Hematopoietic multipotent progenitor cell (in vitro differentiated cells): ENCODE measurements at places on chromosomes 1 and 21.

GRCh38 chr21:34834852-34835501 is 166.2 kb downstream of the CLIC6 start:
- DNase-seq = no peak

GRCh38 chr1:191542444-191542843 is 615.8 kb upstream of the RGS18 start:
- no peak for DNase-seq

DNA sequence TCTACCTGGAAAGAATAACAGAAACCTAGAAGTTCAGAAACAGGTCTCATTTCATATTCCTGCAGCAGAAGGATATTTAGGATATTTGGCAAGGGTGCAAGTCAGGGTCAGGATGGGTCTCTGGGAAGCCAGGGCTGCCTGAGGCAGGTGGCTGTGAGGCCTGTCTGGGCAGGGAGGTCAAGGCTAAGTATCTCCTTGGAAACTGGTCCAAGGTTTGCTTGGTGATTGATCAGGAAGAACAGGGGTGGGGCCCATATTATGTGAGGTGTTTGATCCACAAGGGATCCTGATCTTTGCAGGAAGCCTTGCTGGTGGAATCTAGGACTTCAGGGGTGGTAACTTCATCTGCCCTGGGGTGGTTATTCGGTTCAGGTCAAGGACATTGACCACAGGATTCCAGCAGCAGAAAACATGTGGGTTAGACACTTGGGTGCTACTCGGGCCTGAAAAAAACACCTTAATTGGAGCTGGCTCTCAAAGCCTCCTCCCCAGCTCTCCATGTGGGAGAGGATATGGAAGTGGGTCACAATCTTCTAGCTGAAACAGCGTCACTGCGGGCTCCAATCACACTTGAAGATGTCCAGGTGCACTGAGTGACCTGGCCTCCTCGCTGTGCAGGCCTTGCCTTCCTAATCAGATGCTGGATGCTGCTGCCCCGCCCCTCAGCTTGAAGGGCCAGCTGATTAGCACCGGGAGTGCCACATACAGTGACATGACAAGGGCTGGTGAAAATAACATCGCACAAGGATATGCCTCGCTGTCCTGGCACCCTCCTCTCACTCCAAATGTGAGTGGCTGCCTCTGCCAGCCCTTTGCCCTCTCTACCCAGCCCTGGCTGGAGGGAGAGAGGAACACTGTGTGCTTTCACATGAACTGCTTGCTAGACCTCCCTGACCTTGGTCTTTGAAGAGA is 8.7 kb downstream of the CTNNBIP1 start:
- no peak for DNase-seq

DNA sequence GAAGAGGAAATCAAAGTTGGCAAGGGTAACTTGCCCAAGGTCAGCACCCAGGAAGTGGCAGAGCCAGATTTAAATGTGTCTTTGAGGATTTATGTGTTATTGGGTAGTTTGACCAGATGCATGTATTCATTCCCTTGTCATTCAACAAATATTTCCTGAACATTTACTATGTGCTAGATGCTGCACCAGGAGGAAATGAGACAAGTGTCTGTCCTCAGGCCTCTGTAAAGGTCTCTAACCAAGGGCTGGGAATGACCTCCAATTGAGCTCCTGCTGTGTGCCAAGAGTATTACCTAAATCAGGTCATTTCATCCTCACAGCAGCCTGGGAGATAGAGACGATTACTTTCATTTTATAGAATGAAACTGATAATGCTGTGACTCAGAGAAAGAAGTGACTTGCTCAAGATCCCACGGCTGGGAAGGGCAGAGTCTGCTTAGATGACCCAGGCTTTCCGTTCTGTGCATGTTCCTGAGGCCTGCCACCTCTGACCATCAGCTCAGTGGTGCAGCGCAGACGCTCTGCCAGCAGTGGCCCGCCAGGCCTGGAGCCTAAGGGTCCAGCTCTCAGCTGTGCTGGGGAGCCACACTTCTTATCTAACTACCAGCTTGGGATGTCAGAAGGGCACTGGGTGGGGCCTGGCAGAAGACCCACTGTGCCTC is 3.5 kb upstream of the TTC22 start:
- DNase-seq = no peak

DNA sequence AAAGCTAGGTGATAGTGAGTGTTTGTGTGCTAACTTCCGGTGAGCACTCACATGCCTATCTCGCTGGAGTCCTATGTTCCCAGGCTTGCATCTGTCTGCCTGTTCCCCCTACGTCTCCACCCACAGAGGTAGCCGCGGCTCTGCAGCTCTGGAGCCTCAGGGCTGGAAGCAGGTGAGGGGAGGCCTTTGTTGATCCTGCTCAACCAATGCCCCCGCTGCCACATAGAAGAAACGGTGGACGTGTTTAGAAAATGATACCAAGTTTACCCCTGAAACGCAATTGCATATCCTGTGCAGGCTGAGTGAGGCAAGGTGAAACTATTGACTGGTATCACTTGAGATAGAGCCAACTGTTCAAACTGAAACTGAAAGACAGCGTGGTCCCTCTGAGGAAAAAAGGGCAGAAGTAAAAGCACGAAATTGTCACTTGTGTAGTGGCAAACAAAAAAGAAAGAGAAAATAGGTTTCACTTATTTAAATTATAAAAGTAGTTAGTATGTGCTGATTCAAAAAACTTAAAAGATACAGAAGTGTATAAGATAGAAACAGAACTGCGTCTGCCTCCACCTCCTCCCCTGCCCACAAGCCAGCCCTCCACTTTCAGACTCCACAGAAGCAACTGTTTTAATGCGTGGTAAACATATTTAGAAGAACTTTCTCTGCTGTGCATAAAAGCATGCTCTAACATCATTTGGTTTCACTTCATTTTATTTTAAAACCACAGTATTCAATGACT is 38.6 kb upstream of the ETS2 start:
- peak; percentile 66 for DNase-seq

DNA sequence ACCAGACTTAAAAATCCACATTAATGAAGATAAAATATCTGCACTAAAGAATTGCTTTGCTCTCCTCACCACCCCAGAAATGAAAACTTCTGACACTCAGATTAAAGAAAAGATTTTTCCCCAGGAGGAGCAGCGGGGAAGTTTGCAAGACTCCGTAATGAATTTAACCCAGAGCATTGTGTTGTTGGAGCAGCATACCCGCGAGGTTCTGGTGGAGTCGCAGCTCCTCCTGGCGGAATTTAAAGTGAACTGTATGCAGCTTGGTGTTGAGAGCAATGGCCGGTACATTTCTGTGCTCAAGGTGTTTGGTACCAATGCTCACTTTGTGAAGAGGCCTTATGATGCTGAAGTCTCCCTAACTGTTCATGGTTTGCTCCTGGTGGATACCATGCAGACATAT is 46.4 kb downstream of the VPS13D start:
- DNase-seq = peak; percentile 10
